ENCODE measurements at places on chromosomes 6 and 20.

- no peak for DNase-seq
These were observed 77.1 kb upstream of the RNF217 start for GRCh38 chr6:124885171-124885570.

GRCh38 chr6:39370390-39370789 is 47.9 kb upstream of the KCNK16 start:
- DNase-seq = no peak

GRCh38 chr6:135839121-135839520 is 12.4 kb upstream of the PDE7B start:
- DNase-seq = no peak

GRCh38 chr20:2816583-2817340 is 598 bp downstream of the TMEM239 start:
- no peak for DNase-seq

DNA sequence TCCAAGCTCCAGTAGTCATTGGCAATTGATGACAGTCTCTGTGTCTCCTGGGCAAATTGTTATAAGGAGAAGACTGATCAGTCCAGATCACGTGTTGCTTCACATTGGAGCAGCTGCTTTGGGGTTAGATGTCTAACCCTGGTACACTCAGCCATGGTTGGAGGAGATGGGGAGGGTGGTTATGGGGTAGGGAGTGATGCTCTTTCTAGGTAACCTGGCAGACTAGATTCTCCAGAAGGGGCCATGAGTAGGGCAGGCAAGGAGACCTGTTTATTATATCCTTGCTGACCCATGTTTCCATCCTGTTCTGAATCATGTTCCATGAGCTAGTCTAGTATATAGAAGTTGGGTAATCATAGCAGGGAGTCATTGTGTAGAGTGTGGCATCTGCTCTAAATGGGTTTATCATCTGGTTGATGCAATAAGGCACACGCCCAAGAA is 50.8 kb upstream of the BACH2 start:
- no peak for DNase-seq

DNA sequence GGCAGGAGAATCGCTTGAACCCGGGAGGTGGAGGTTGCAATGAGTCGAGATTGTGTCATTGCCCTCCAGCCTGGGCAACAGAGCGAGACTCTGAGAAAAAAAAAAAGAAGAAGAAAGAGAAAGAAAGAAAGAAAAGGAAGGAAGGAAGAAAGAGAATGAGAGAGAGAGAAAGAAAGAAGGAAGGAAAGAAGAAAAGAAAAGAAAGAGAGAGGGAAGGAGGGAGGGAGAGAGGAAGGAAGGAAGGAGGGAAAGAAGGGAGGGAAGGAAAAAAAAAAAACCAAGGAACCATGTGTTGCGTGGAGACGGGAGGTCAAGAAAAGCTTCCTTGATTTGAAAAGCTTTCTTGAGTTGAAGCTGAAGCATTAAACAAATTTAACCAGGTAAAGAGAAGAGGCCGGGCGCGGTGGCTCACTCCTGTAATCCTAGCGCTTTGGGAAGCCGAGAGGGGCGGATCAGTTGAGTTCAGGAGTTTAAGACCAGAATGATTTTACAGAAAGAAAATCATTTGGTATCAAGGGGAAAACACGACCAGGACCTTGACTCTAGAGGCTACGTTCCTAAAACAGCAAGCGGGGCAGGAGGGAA is 90.5 kb upstream of the PRSS16 start:
- no peak for DNase-seq

DNA sequence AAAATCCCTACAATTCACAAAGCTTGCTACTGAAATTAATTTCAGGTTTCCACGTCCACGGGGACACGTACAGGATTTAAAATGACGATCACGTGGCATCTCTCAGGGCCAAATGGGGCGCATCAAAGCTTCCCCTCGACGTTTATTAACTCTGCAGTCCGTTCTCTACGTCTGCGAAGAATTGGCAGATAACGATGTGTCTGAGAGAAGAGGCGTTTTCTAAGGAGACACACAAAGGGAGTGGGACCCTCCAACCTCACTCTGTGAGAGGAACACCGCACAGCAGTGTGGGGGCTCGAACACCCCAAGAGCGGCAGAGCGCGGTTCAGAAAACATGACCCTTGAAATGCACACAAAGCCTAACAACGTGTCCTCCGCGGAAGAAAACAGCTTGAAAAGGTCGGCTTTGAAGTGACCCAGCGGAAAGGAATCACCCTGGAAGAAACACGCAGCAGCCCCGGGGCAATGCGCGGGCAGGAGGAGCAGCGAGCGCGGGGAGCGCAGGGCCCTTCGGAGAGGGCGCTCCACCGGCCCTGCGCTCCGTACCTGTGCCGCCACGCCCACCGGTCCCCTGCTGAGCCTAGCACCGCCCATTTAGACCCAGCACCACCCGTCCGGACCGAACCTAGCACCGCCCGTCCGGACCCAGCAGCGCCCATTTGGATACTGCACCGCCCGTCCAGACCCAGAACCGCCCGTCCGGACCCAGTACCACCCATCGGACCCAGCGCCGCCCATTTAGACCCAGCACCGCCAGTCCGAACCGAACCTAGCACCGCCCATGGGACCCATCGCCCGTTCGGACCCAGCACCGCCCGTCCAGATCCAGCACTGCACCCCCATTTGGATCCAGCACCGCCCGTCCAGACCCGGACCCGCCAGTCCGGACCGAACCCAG is 1.1 kb upstream of the AFDN start:
- no peak for DNase-seq

DNA sequence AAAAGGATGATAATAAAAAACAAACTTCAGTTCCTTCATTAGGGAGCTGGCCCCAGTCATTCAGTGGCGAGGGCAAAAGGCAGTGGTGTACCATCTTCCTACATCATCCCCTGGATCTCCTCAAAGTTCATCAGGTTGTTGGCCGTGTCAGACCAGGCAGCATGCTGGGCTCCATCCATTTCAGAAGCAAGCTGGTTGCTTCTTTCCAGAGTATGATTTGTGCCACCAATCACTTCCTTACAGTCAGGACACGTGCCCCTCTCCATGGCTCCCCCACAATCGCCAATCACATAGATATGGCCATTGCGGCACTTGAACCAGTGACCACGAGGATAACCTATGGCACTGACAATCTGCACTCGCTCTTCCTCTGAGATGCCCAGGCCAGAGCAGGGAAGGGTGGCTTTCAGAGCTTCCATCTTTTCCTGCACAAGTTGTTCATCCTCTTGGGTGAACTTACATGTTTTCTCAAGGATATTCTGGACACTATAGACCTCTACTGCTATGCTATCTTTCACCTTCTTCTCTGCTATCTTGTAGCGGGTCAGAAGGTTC is 28.0 kb downstream of the DDX27 start:
- no peak for DNase-seq

- no peak for DNase-seq
These were observed 46.3 kb upstream of the HSF2 start for GRCh38 chr6:122352981-122353664.

- DNase-seq = no peak
These were observed 756.1 kb upstream of the EPHA7 start for GRCh38 chr6:94175465-94175864.

- DNase-seq = no peak
These were observed 11.9 kb downstream of the CCN5 start for GRCh38 chr20:44727039-44727438.

GRCh38 chr20:62675156-62675876 is 33.0 kb downstream of the SLCO4A1 start:
- no peak for DNase-seq

GRCh38 chr6:143339223-143339622 is 111.3 kb downstream of the ADAT2 start:
- DNase-seq = no peak

- DNase-seq = no peak
These were observed 320 bp downstream of the GSTA4 start for GRCh38 chr6:52994839-52995088.

- peak; percentile 65 for DNase-seq
These were observed 29.9 kb upstream of the PNRC1 start for GRCh38 chr6:89050697-89051096.

DNA sequence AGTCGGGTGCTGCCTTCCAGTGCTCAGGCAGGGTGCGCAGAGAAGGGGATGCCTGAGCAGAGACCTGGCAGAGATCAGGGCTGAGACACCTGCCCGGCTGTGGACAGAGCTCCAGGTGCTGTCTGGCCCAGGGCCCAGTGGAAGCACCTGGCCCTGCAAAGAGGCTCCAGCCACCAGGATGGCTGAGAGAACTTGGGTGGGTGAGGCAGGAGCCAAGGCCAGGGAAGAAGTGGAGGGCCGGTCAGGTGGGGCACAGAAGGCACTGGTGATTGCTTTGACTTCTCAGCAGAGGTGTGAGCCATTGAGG is 31.2 kb downstream of the PNLDC1 start:
- DNase-seq = no peak

- DNase-seq = no peak
These were observed 131.2 kb upstream of the SPACA1 start for GRCh38 chr6:87916446-87916845.

DNA sequence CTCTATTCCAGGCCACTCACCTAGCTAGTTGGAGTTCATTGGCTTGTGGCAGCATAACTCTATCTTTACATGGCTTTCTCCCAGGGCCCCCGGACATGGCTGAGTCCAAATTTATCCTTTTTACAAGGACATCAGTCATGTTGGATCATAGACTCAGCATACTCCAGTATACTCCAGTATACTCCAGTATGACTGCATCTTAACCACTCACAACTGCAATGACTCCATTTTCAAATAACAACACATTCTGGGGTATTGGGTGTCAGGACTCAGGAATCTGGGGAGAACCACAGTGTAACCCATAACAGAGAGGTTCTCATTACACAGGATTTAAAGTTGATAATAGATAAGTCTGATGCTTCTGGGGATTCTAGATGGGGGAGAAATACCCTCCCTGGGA is 53.8 kb upstream of the TSHZ2 start:
- DNase-seq = no peak

GRCh38 chr6:34423254-34423653 is 2.6 kb downstream of the RPS10 start:
- DNase-seq = no peak

DNA sequence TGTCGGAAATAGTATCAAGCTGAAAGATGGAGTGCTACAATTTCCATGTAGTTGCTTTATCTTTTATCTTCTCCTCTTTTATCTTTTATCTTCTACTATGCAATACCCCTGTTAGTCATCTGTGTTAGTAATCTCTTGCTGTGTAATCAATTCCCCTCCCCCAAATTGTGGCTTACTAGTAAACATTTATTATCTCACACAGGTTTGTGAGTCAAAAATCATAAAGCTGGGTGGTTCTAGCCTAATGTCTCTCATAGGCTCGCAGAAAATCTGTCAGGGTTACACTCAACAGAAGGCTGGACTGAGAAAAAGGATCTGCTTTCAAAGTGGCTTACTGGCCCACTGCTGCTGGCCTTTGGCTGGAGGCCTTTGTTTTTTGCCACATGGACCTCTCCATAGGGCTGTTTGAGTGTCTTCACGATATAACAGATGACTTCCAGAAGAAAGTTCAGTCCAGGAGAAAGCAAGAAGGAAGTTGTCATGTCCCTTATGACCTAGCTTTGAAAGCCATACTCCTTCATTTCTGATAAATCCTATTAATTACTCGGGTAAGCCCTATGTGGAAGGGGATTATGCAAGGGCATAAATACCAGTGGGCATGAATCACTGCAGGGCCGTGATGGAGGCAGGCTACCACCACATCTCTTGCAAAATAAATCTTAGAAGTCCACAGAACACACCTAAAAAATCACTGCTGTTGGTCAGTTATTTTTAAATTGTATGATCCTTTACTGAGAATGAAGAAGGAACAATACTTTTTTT is 24.5 kb upstream of the PTCHD4 start:
- no peak for DNase-seq

GRCh38 chr6:25056130-25056529 is 120.4 kb upstream of the RIPOR2 start:
- peak; percentile 33 for DNase-seq

GRCh38 chr6:73302339-73302738 is 39.3 kb upstream of the KHDC1 start:
- no peak for DNase-seq

DNA sequence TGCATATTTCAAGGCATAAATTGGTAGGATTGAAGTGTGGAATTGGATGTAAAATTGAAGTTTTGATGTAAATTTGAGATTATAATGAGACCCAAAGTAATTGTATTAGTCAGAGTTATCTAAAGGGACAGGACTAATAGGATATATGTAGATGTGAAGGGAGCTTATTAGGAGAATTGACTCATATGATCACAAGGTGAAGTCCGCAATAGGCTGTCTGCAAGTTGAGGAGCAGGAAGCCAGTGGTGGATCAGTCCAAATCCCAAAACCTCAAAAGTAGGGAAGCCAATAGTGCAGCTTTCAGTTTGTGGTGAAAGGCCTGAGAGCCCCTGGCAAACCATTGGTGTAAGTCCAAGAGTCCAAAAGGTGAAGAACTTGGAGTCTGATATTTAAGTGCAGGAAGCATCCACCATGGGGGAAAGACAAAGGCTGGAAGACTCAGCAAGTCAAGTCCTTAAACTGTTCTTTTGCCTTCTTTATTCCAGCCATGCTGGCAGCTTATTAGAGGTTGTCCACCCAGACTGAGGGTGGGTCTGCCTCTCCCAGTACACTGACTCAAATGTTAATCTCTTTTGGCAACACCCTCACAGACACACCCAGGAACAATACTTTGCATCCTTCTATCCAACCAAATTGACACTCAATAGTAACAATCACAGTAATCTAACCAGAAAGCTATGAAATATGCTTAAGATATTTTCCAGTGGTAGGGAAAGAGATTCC is 442.6 kb upstream of the PTCHD4 start:
- no peak for DNase-seq

GRCh38 chr20:62445553-62446340 is 18.4 kb upstream of the RBBP8NL start:
- DNase-seq = no peak

- DNase-seq = no peak
These were observed 26.9 kb upstream of the GOPC start for GRCh38 chr6:117629119-117629660.

DNA sequence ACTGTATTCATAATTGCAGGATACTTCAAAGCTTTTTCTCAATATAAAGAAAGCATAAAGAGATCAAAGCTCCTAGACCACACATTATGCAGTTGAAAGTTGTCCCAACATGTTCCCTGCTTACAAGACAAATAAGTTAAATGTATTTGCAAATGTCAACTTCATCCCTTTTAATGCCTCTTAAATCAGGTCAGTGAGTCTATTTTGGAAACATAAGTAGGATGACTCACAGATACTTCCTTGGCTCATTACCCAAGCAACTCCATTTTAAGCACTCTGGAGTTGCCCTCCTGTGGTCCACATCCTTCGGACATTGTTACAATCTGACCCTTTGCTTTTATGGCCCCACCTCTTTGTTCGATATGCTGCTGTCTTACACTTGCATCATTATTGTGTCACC is 162.0 kb downstream of the FAXC start:
- no peak for DNase-seq

GRCh38 chr20:19609642-19610223 is 148.3 kb upstream of the RIN2 start:
- no peak for DNase-seq

DNA sequence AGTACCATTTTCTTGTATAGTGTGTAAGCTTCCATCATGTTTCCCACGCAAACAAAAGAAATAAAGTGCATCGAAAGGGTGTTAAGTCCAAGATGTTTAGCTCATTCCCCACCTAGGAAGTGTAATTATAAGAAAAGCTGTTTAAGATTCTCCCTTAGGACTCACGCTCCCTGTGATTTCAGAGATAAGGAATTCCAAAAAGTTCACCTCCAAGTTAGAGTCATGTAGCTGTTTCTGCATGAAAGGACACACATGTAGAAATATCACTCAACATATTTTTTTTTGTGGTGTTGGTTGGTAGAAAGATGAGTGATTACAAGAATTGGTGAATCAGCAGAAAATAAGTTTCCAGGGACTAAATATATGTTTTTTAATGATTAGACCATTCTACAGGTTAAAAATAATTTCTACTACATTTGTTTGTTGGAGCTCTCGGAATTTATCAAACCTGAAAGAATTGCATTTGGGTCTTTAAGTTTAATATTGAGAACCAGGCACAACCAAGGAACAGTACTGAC is 10.4 kb downstream of the OPN5 start:
- no peak for DNase-seq
